ENCODE measurements at places on chromosomes 12 and 14. TPM values are rescaled to one million over a fixed set of nuclear protein-coding genes. Genes with fewer than 3 reads are reported as not detected.

The DEPDC4 gene
- 11.4 TPM for polyA plus RNA-seq

The KCNC2 gene
- polyA plus RNA-seq: not detected

The ZDHHC22 gene
- polyA plus RNA-seq: 3.5 TPM

The GARIN6 gene
- 0.91 TPM for polyA plus RNA-seq

The YEATS4 gene
- polyA plus RNA-seq: 31.2 TPM

The KIF26A gene
- not detected for polyA plus RNA-seq

The STON2 gene
- polyA plus RNA-seq: 3.5 TPM

The GLS2 gene
- polyA plus RNA-seq: 18.7 TPM

The C12orf75 gene
- 502 TPM for polyA plus RNA-seq

The PLEKHD1 gene
- polyA plus RNA-seq: 46.0 TPM

The PPP2R5C gene
- polyA plus RNA-seq: 73.8 TPM

The BDKRB2 gene
- polyA plus RNA-seq: not detected

The AQP2 gene
- not detected for polyA plus RNA-seq

The OTOGL gene
- 0.07 TPM for polyA plus RNA-seq

The RBM25 gene
- 72.3 TPM for polyA plus RNA-seq

The OLR1 gene
- 0.28 TPM for polyA plus RNA-seq

The LTBR gene
- 1.6 TPM for polyA plus RNA-seq

The RNU4-1 gene
- polyA plus RNA-seq: not detected

The CFAP54 gene
- polyA plus RNA-seq: 2.8 TPM

The TAS2R9 gene
- polyA plus RNA-seq: not detected

The CNTN1 gene
- polyA plus RNA-seq: 141 TPM

The HOMEZ gene
- polyA plus RNA-seq: 5.5 TPM

The MMP19 gene
- not detected for polyA plus RNA-seq

The C12orf76 gene
- polyA plus RNA-seq: 199 TPM

The TMPRSS12 gene
- not detected for polyA plus RNA-seq

The NFE2 gene
- not detected for polyA plus RNA-seq

The CLEC12A gene
- not detected for polyA plus RNA-seq

The SLC16A7 gene
- polyA plus RNA-seq: 18.6 TPM

The INHBC gene
- polyA plus RNA-seq: not detected

The CPNE8 gene
- 207 TPM for polyA plus RNA-seq

The C12orf50 gene
- not detected for polyA plus RNA-seq

The PRIM1 gene
- polyA plus RNA-seq: 6.0 TPM

The ART4 gene
- not detected for polyA plus RNA-seq

The ARF3 gene
- polyA plus RNA-seq: 65.0 TPM

The SNX6 gene
- 103 TPM for polyA plus RNA-seq

The CPSF6 gene
- 21.6 TPM for polyA plus RNA-seq

The ERP29 gene
- 132 TPM for polyA plus RNA-seq

The DPPA3 gene
- polyA plus RNA-seq: not detected

The SPIC gene
- polyA plus RNA-seq: not detected

The OR11H6 gene
- not detected for polyA plus RNA-seq

The ACTN1 gene
- 3.0 TPM for polyA plus RNA-seq

The AICDA gene
- not detected for polyA plus RNA-seq

The RD3L gene
- polyA plus RNA-seq: 3.6 TPM

The SLC25A47 gene
- polyA plus RNA-seq: not detected

The ACACB gene
- 2.9 TPM for polyA plus RNA-seq

The FOXN4 gene
- 0.40 TPM for polyA plus RNA-seq

The CTSG gene
- not detected for polyA plus RNA-seq

The CMTM5 gene
- not detected for polyA plus RNA-seq

The PTHLH gene
- 31.3 TPM for polyA plus RNA-seq

The CMA1 gene
- polyA plus RNA-seq: not detected
